ENCODE measurements at places on chromosomes 7 and 10. TPM values are rescaled to one million over a fixed set of nuclear protein-coding genes. Genes with fewer than 3 reads are reported as not detected.
A peak's percentile ranks its signal among the peaks of the same experiment; 100 is the strongest.

DNA sequence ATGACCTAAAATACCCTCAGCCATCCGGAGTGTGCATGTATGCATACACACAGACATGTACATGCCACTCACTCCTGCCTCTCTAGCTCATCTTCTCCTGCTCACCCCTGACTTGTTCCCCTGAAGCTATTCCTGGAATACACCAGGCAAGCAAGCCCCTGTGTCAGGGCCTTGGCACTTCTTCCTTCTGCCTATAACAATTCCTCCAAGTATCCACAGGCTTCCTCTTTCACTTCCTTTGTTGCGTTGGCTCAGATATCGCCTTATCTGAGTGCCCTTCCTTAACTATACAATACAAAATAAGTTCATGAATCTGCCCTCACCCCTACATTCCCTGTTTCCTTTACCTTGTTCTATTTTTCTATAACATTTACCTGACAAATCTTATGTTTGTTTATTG is 88.8 kb downstream of the NOD1 start:
- no peak overlapping the region for H3K27ac ChIP-seq
- H3K36me3 ChIP-seq = no peaks in the 10 kb centered on the region
- H3K4me1 ChIP-seq = peaks cover 6% of the 10 kb centered on the region
- no peaks in the 10 kb centered on the region for H3K27me3 ChIP-seq
- DNase-seq = no peak

- H3K36me3 ChIP-seq = no peaks in the 10 kb centered on the region
- DNase-seq = no peak
- no peaks in the 10 kb centered on the region for H3K27me3 ChIP-seq
- peaks cover 6% of the 10 kb centered on the region for H3K4me1 ChIP-seq
- peak overlapping the region; percentile 91 for H3K27ac ChIP-seq
These were observed 655 bp downstream of the LMTK2 start for GRCh38 chr7:98107313-98107721.

GRCh38 chr10:11882646-11883375 is 59.7 kb downstream of the PROSER2 start:
- H3K27me3 ChIP-seq = no peaks in the 10 kb centered on the region
- H3K27ac ChIP-seq = no peak overlapping the region
- H3K36me3 ChIP-seq = no peaks in the 10 kb centered on the region
- no peak for DNase-seq
- peaks cover 7% of the 10 kb centered on the region for H3K4me1 ChIP-seq
- H3K4me3 ChIP-seq = no peak overlapping the region

DNA sequence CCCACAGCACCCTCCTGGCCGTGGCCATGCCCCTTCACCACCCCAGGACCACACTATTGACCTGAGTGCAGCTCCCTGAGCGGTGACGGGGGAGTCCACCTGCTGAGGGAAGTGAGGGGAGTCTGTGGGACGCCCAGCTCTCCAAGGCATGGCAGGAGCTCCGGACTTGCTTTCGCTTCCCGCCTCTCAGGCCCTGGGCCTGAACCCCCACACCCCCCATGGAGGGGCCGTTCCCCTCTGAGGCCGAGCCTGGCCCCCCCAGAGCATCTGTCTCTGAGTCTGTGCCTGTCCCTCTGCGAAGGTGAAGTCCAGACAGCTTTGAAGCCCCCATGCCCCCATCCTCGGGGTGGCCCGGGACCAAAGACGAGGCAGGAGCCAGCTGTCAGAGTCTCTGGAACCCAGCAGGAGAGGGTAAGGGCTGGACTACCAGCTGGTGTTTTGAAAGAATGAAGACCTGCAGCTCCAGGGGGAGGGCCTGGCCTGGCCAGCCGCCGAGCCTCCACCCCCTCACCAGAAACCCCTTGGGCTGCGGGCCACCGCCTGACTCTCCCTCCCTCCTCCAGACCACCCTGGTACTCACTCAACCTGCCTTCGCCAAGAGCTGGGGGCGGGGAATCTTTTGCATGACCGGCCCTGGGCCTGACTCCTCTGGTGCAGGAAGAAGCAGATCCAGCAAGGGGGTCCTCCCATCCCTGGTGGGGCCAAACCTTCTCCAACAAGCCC is 114.0 kb downstream of the PDGFA start:
- H3K36me3 ChIP-seq = no peaks in the 10 kb centered on the region
- DNase-seq = no peak
- peaks cover 54% of the 10 kb centered on the region for H3K27me3 ChIP-seq
- H3K27ac ChIP-seq = no peak overlapping the region

MBL2 gene
- not detected for total RNA-seq

DNA sequence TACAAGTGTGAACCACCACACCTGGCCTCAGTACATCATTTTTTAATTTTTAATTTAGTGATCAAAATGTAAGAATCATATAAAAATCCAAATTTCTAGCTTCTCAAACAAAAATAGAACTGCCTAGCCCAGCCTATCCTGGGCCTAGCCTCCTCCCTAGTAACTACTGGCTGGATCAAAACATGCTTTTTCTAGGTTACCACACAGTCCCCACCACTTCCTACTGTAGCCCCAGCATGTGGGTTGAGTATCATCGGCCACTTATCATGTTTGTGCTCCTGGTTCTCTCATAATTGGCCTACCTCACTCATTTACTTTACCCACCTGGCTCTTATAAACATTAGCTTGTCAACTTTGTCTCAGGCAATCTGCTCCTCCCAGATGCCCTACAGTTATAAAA is 52.9 kb downstream of the DNAJC12 start:
- no peak overlapping the region for H3K27ac ChIP-seq
- no peak overlapping the region for H3K4me3 ChIP-seq
- no peaks in the 10 kb centered on the region for H3K27me3 ChIP-seq
